ENCODE measurements at places on chromosomes 6 and 20.

- DNase-seq: no peak
These were observed 29.0 kb upstream of the MPC1 start for GRCh38 chr6:166411721-166412151.

- no peak for DNase-seq
These were observed 7.1 kb downstream of the SPATA2 start for GRCh38 chr20:49908258-49908565.

DNA sequence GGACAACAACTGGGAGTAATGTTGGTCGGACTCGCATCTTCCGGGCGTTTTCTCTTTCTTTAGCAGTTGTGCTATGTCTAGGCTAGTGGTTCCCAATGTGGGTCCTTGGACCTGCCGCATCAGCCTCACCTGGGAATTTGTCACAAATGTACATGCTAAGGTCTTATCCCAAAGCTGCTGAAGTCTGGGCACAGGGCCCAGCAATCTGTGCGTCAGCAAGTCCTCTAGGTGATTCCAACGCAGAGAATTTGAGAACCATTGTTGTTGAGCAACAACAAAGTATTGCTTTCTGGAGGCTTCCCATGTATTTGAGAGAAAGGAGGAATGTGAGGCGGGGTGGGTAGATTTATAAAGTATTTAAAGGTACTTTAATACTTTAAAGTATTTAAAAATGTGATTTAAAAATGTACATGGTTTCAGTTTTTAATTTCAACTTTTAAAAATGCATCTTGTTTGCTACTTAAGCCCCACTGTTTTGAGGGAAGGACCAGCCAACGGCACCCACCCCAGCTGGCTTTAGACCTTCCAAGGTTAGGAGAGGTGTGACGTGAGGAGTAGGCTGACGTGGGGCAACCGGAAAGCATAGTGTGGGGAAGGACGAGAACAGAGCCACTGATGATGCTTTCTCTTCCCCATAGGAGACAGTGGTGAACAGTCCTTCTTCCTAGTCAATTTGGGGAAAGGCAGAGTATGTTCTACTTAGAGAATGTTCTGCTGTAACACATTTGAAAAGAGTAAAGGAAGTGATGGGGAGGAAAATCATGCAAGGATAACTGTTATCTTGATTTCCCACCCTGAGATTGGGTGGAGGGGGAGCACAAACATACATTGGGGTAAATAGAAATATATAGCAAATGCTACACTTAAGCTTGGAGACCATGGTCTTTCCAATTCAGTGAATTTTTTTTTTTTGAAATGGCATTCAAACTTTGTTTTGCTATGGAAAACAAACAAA, 4.3 kb downstream of the UST start:
- DNase-seq: no peak

GRCh38 chr6:100176311-100176950, 182.4 kb upstream of the MCHR2 start:
- peak; percentile 50 for DNase-seq

DNA sequence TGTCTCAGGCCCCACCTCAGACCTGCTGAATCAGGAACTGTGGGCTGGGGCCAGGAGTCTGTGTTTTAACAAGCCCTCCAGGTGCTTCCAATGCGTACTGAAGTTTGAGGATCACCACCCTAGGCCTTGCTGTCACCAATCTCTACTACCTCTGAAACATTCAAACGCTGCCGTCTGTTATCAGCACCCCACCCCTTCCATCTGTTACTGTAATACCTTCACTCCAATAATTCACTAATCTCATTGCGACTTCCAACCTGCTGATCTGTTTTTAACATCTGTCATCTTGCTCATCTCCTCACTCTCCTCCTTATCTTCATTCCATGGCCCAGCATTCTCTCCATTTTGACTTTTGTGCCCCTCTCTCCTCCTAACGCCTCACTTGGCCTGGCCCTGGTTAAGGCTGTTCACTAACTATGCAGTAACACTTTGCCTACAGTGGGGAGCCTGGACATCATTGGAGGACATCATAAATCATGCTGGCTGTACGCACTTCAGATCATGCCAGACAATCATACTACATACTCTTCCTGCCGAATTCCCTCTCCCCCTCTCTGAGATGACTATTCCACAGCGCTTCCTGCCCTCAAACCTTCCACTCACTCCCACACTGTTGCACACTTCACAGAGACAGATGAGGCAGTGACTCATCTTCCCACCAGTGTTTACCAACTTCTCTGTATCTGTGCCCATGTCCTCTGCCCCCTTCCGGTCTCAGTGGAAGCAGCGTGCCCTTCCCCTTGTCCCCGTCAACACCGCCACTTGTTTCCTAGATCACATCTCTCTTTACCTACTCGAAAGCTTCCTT, 3.0 kb upstream of the GUCA1B start:
- DNase-seq: no peak

- DNase-seq: no peak
These were observed 243.2 kb downstream of the ARID1B start for GRCh38 chr6:157020398-157020797.

- no peak for DNase-seq
These were observed 214.6 kb downstream of the PRL start for GRCh38 chr6:22082218-22082617.

- no peak for DNase-seq
These were observed 85.2 kb downstream of the VEGFA start for GRCh38 chr6:43855247-43855646.

GRCh38 chr6:112400282-112400681, 53.2 kb downstream of the RFPL4B start:
- no peak for DNase-seq

GRCh38 chr6:169556758-169557548, 144.9 kb downstream of the WDR27 start:
- DNase-seq: no peak

GRCh38 chr6:146582857-146583256, 15.9 kb upstream of the ADGB start:
- DNase-seq: no peak

DNA sequence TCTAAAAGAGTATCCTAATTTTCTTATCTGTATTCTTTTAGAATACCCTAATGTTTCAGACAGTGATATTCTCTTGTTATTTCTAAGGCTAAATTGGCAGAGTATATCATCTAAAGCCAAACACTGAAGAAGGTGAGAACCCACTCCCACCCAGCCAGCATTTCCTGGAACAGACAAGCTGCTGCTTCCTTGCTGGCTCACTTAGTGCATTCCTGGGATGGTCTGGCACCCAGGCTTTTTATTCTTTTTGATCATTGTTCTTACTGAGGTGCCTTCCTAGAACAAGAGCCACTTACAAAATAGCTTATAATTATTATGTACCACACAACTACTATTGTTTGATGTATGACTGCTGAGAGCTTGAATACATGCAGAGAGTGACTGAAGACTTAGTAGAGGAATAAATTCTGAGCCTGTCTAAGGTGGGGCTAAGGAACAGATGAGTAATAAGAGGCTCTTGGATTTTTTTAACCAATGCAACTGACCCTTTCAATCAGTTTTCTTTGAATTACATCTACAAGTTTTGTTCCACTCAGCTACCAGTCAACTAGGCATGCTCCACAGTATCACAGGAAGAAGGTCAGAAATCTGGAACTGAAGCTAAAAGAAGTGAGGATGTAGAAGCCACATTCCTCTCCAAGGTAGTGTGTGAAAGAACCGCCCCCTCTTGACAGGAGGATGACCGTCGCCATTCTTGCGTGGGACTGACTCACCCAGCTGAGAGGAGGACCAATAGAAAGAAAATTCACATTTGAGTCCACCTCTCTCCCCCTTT, 30.1 kb downstream of the PRPH2 start:
- DNase-seq: peak; percentile 87

GRCh38 chr20:46013322-46013828, 4.7 kb downstream of the MMP9 start:
- no peak for DNase-seq

GRCh38 chr6:7742223-7742785, 16.4 kb downstream of the BMP6 start:
- DNase-seq: no peak

GRCh38 chr6:27374824-27375612, 13.5 kb upstream of the ZNF391 start:
- DNase-seq: no peak

DNA sequence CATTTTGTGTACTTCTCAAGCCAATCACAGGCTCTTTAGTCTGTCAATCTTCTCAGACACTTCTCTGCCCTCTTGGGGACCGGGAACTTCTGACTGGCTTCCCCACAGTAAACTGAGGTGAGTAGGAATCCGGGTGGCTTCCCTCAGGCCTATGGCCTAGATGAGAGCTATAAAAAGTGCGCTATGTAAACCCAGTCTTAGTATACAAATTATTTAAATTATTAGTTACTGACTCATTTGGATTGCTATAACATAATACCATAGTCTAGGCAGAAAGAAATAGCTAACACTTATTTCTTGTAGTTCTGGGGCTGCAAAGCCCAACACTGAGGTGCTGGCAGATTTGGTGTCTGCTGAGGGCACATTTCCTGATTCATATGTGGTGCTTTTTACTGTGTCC, 109.2 kb upstream of the MCHR2 start:
- DNase-seq: no peak

- no peak for DNase-seq
These were observed 537.9 kb downstream of the TENT5A start for GRCh38 chr6:81214414-81215091.

- DNase-seq: no peak
These were observed 31.0 kb upstream of the GSTA5 start for GRCh38 chr6:52871621-52872020.

GRCh38 chr20:45792317-45793118, 764 bp downstream of the DNTTIP1 start:
- no peak for DNase-seq

DNA sequence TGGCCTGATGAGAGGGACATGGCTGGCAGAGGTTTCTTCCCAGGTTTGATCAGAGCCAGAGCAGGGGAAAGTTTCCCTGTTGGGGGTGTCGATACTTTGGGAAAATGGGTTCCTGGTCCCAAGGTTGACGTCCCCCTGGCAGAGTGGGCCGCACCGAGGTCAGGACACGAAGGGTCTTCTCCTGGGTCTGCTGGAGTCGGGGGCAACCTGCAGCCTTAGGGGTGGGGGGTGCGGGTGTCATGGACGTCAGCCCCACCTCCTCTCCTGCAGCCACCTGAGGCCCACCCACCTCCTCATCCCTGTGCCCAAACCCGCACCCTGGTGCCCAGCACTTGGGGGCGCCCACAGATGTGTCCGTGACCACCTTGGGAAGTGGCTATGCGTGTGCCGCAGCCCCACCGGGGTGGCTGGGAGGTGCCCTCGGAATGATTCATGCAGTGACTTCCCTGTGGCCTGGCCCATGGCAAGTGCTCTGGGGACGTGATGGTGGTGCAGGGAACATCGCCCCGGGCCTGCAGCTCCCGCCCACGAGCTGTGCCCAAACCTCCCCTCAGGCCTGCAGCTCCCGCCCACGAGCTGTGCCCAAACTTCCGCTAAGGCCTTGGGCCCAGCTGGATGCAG, 64.9 kb downstream of the YTHDF1 start:
- DNase-seq: no peak

GRCh38 chr20:58637466-58638213, 13.4 kb upstream of the STX16 start:
- DNase-seq: no peak

- DNase-seq: no peak
These were observed 184.2 kb upstream of the RALGAPA2 start for GRCh38 chr20:20896606-20897005.

DNA sequence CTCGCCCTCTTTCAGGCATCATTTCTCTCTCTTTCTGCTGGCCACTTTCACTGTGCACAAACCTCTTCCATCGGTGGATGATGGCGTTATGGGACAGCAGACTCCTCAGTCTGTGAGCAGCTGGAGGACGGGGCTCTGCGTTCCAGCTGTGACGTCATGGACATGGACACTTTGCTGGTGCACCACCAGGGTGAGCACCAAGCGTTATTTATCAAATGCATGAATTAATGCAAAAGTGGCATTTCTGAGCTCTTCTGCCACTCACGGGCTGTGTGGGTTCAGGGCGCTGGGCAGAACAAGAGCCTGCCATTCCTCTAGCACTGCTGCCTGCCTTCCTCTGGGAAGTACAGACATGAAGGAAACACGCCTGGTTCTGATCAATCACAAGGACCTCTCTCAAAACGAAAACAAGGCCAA, 82.9 kb upstream of the MPC1 start:
- DNase-seq: no peak

- peak; percentile 49 for DNase-seq
These were observed 71.2 kb downstream of the RAMACL start for GRCh38 chr6:166515072-166515810.

- DNase-seq: no peak
These were observed 100.4 kb downstream of the TOX2 start for GRCh38 chr20:44014807-44015732.

DNA sequence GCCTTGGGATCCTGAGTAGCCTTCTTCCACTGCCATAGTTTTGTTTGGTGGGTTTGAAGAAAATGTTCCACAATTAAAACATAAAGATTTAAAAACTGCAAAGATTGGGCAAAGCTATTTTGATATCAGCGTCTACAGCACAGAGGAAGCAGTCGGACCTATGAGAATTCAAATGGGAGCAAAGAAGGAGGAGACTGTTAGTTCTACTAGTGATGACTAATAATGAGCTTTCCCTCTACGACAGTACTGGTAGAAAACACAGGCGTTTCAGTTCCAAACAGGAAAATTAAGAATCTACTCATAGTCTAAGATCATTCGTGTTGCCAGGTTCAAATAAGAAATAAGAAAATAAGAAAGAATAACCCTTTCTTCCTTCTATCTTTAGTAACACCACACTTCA, 121.2 kb downstream of the INSM1 start:
- DNase-seq: peak; percentile 6

GRCh38 chr6:114007516-114007915, 36.6 kb upstream of the HDAC2 start:
- no peak for DNase-seq

GRCh38 chr20:62181808-62182207, 1.0 kb upstream of the MTG2 start:
- no peak for DNase-seq

DNA sequence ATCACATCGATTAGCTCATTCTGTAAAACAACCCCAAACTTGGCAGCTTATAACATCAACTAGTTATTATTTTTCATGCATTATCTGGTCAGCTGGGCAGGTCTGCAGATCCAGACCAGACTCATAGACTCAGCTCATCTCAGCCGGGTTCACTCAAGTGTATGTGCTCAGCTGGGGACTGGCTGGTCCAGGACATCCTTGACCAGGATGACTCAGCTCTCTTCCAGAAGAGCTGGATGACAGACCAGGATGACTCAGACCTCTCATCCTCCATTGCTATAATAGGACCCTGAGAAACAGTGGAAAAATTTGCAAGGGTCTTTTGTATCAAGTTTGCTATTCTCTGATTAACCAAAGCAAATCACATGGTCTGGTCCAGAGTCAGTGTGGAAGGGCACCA, 312.5 kb upstream of the PLCB4 start:
- peak; percentile 91 for DNase-seq

All from ACHN (cell line).